ENCODE measurements at places on chromosomes 1 and 21. TPM values are rescaled to one million over a fixed set of nuclear protein-coding genes. Genes with fewer than 3 reads are reported as not detected.

GRCh38 chr1:24955161-24955560 lies 25.1 kb upstream of the RUNX3 start:
- no peaks in the 10 kb centered on the region for H3K36me3 ChIP-seq
- peaks cover 76% of the 10 kb centered on the region for H3K4me1 ChIP-seq
- no peak for DNase-seq
- H3K27ac ChIP-seq, result no peak overlapping the region
- no peak overlapping the region for H3K4me3 ChIP-seq

GRCh38 chr1:11629184-11630016 lies 24.8 kb downstream of the FBXO2 start:
- no peak overlapping the region for H3K27ac ChIP-seq
- H3K36me3 ChIP-seq, result no peaks in the 10 kb centered on the region
- no peak overlapping the region for H3K4me3 ChIP-seq
- no peak for DNase-seq

DNA sequence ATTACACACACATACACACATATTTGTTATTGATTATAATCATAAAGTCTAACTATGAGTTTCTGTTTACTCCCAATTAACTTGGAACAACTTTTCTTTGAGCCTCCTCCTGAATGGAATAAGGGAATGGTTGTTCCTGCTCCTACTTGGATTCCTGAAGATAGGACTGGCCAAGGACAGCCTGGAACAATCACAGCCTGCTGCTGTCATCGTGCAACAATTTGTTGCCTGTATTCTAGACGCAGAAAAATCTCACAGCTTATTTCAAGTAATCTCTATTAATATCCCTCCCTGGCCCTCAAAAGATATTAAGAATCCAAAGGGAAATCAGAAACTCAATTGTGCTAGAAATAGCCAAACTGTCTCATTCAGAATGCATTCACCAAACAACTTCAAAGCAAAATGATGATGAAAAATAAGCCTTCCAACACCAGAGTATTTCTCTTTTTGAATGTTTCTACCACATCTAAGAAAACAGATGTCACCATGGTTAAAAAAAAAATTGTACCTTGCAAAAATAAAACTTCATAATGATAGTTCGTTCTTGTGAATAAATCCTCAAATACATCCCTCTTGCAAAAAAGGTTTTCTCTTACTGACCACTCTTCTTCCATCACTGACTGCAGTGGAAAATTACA lies 30.9 kb downstream of the RCAN1 start:
- no peaks in the 10 kb centered on the region for H3K27me3 ChIP-seq

- DNase-seq, result no peak
- H3K27me3 ChIP-seq, result no peaks in the 10 kb centered on the region
- no peaks in the 10 kb centered on the region for H3K4me1 ChIP-seq
- H3K27ac ChIP-seq, result no peak overlapping the region
- no peak overlapping the region for H3K4me3 ChIP-seq
Measured at GRCh38 chr1:58443986-58444868, 102.3 kb downstream of the OMA1 start.

DNA sequence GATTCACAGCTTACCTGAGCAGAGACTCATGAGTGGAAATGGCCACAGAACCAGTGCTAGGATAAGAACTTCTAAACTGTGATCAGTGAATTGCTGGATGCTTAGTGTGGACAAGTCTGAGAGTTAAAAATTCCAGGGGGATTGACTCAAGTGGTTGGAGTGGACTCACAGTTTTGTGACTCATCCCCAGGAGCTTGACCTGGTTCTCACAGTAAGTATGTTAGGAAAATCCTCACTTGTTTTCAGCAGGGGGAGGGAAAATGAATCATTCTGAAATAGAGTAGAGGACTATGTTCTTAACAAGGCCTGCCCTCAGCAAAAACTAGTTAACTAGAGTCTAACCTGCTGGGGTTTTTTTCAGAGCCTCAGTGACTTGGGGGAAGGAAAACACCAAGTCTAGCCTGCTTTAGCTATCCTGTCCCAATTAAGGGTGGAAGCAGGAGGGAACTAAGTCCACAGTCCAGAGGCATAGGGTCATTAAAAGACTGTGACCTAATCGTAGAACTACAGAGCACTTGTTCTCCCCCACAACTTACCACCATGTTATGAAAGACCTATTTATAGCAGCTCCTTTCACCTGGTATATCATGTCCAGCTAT lies 6.1 kb upstream of the CDC73 start:
- H3K27me3 ChIP-seq, result no peaks in the 10 kb centered on the region
- DNase-seq, result no peak
- H3K4me3 ChIP-seq, result no peak overlapping the region
- H3K36me3 ChIP-seq, result no peaks in the 10 kb centered on the region
- H3K4me1 ChIP-seq, result no peaks in the 10 kb centered on the region
- H3K27ac ChIP-seq, result no peak overlapping the region

DNA sequence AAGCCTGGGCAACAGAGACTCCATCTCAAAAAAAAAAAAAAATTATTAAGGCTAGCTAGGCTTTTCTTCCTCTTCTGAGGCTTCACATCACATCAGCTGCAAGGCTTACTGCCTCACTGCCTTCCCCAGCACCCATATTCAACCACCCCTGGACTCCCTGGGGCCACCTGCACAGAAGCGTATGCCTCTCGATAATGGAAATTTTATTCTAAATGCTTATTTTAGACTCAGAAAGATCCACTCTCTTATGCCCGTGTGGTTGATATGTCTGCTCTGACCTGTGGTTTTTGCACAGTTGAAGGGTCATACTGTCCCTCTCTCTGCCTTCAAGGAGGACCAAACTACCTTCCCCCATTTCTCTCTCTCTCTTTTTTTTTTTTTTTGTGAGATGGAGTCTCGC lies 1.5 kb upstream of the FCRLA start:
- H3K27me3 ChIP-seq, result no peaks in the 10 kb centered on the region
- peak; percentile 88 for DNase-seq
- peak overlapping the region; percentile 81 for H3K27ac ChIP-seq
- H3K4me3 ChIP-seq, result peak overlapping the region; percentile 22

Gene FLG2
- not detected for total RNA-seq

Gene CPT2
- total RNA-seq, result 16.7 TPM

Gene RIMS3
- 5.4 TPM for total RNA-seq

Gene SLAMF7
- total RNA-seq, result 51.6 TPM

Gene GPR37L1
- not detected for total RNA-seq
